Panc1 (cell line): ENCODE measurements at places on chromosomes 6 and 20.
A peak's percentile ranks its signal among the peaks of the same experiment; 100 is the strongest.

- no peak for DNase-seq
- no peaks in the 10 kb centered on the region for H3K36me3 ChIP-seq
- H3K27ac ChIP-seq: 0 out of 2 replicates have a peak overlapping the region, but pooled peaks have one; percentile 21
These were observed 78.0 kb upstream of the MRPS10 start for GRCh38 chr6:42295677-42296076.

DNA sequence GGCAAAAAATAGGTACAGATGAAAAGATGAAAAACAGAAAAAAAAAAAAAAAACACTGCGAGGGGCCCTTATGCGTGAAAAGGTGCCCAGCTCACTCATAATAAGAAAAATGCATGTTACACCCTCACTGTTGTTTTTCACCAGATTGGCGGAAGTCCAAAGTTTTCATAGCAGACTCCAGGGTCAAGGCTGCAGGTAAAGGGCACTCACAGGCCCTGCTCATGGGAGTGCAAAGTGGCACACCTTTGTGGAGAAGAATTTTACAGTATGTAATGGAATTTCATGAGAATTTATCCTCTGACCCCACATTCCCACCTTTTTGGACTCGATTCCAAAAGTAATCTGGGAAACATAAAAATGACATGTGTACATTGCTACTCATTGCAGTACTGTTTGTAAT, 108.2 kb downstream of the CDKAL1 start:
- no peak overlapping the region for H3K4me3 ChIP-seq
- no peak for DNase-seq
- no peaks in the 10 kb centered on the region for H3K27me3 ChIP-seq
- no peak overlapping the region for H3K27ac ChIP-seq

DNA sequence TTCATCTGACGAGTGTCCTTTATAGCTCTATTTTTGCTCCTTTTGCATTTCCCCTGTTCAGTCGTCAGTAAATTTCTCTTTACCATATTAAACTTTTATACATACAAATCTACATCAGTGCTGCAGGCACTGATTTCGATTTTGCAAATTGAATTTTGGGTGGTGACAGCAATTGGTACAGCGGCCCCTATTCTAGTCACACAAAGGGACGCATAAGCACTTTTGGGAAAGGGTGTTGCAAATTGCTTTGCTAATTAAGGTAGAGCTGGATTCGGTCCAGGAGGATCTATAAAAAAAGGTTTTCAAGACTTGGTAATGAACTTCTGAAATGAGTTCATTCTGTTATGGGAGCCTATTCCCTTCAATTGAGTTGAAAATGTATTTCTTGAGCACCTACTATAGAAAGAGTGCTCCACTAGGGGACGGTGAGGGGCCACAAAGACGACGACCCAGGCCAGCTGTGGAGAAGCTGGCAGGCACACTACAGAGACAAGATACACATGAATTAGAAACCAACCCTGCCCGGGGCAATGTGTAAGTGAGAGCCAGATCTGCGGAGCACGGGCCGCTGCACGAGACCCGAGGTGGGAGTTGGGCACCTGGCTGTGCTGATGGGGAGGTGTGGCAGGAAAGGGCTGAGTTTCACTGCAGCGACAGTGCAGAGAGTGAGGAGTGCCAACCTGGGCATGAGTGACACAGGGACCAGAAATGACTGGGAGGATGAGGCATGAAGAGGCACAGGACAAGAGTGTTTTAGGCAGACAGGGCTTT, 5.4 kb downstream of the UQCC2 start:
- no peak overlapping the region for H3K4me3 ChIP-seq
- H3K27ac ChIP-seq: no peak overlapping the region
- no peak for DNase-seq
- peaks cover 7% of the 10 kb centered on the region; the same call in 1 of the 2 replicates for H3K36me3 ChIP-seq
- peaks cover 8% of the 10 kb centered on the region for H3K4me1 ChIP-seq

GRCh38 chr6:14630016-14630415, 512.4 kb downstream of the CD83 start:
- H3K27me3 ChIP-seq: no peaks in the 10 kb centered on the region; the same call in 1 of the 2 replicates
- DNase-seq: no peak
- H3K4me1 ChIP-seq: no peaks in the 10 kb centered on the region
- H3K27ac ChIP-seq: no peak overlapping the region
- H3K4me3 ChIP-seq: no peak overlapping the region

DNA sequence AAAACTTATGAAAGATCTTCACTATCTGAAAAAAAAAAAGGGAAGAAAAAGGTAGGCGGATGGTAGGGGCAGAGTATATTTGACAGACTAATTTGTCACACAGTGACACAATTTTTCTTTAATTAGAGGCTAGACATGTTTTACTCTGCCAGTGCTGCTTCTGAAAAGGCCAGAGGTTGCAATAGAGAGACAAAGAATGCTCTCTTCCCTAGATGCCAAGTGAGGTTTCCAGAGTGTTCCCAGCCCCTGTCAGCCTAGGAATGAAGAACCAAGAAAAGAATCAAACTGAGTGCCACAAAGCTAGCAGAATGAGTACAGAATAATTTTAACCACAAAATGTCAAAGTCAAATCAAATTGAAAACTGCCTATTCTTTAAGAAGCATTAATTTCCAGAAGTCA, 13.0 kb downstream of the PNISR start:
- peaks cover 51% of the 10 kb centered on the region for H3K36me3 ChIP-seq
- no peak overlapping the region for H3K4me3 ChIP-seq
- peaks cover 3% of the 10 kb centered on the region; the same call in 1 of the 2 replicates for H3K4me1 ChIP-seq
- H3K27me3 ChIP-seq: no peaks in the 10 kb centered on the region

GRCh38 chr6:167571550-167571949, 246.7 kb downstream of the TTLL2 start:
- no peaks in the 10 kb centered on the region; the same call in 1 of the 2 replicates for H3K4me1 ChIP-seq
- no peaks in the 10 kb centered on the region for H3K27me3 ChIP-seq
- DNase-seq: no peak
- H3K4me3 ChIP-seq: no peak overlapping the region
- no peaks in the 10 kb centered on the region for H3K36me3 ChIP-seq

DNA sequence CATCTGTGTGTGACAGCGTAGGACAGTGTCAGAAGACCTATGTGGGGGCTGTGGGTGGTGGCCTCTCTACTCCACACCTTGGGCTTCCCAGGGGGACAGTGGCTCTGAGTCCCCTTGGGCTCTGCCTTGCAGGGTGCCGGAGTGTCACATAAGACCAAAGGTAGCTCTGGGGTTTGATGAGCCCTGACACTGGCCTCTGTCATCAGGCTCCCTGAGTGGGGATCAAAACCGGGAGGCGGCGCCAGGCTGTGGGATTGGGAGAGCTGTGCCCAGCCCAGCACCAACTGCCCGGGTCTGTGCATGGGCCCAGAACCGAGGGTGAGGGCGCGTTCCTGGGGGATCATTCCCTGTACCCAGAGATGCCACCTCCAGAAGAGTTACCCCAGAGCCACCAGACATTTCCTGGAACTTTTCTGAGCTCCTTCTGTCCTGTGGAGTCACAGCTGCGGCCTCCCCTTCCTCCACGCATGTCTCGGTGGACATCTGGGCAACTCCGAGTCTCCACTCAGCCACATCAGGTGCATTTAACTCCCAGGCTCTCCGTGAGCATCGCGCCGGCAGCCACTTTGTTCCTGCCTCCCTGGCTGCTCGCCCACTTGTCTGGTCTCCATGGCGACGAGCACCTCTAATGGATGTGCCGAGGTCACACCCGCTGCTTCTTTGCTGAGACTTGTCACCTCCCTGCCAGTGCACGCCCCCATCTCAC, 94.7 kb downstream of the TMEM242 start:
- H3K27me3 ChIP-seq: no peaks in the 10 kb centered on the region
- H3K27ac ChIP-seq: no peak overlapping the region
- H3K4me1 ChIP-seq: no peaks in the 10 kb centered on the region
- H3K4me3 ChIP-seq: no peak overlapping the region

- no peak overlapping the region for H3K4me3 ChIP-seq
- H3K27ac ChIP-seq: peak overlapping the region; percentile 11; the same call in 1 of the 2 replicates
- peaks cover 17% of the 10 kb centered on the region for H3K4me1 ChIP-seq
- peaks cover 7% of the 10 kb centered on the region; the same call in 1 of the 2 replicates for H3K36me3 ChIP-seq
- no peaks in the 10 kb centered on the region for H3K27me3 ChIP-seq
These were observed 11.0 kb downstream of the UQCC2 start for GRCh38 chr6:33700391-33701050.

DNA sequence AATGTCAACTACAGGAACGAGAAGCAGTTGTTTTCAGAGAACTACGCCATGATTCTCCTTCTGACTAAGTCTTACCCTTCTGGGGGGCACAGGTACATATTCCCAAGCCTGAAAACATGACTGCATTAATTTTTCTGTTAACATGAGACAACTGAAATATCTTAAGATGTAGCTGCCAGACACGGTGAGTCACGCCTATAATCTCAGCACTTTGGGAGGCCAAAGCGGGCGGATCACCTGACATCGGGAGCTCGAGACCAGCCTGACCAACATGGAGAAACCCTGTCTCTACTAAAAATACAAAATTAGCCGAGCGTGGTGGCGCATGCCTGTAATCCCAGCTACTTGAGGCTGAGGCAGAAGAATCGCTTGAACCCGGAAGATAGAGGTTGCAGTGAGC, 21.7 kb downstream of the TBC1D20 start:
- H3K4me3 ChIP-seq: no peak overlapping the region
- H3K4me1 ChIP-seq: peaks cover 3% of the 10 kb centered on the region; the same call in 1 of the 2 replicates
- no peak for DNase-seq
- H3K36me3 ChIP-seq: peaks cover 18% of the 10 kb centered on the region
- no peak overlapping the region for H3K27ac ChIP-seq

GRCh38 chr6:143958839-143959399, 49.1 kb downstream of the PLAGL1 start:
- no peaks in the 10 kb centered on the region for H3K36me3 ChIP-seq
- H3K4me3 ChIP-seq: no peak overlapping the region
- no peaks in the 10 kb centered on the region for H3K4me1 ChIP-seq
- no peak for DNase-seq

DNA sequence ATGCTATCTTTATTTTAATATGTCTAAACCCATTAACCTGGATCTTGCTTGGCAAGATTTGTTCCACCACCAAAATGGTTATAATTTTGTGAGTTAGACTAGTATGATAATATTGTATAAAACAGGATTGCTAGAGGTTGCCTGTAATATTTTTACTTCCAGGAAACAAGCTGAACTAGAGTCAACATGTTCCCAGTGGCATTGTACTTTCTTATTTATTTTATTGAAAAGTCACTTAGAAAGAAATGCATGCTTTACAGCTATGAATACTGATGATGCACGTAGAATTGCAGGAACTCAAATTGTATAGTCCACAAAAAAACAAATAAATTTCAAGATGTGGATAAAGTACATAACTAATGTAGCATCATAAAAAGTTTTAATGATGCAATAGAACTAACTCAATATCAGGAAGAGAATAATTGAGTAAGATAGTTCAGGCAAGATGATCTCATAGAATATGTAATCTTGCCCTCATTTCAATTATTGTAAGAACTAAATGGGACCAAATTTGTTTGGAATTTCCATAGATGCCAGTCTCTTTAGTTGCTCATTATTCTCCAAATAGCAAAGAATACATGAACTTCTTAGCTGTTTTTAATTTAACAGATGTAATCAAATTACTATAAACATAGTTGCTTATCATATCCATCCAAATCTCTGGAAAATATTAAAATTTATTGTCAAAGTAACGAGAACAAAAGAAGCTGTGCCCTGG, 451.8 kb downstream of the COL12A1 start:
- no peak overlapping the region for H3K27ac ChIP-seq
- no peaks in the 10 kb centered on the region for H3K36me3 ChIP-seq
- H3K27me3 ChIP-seq: no peaks in the 10 kb centered on the region
- H3K4me1 ChIP-seq: no peaks in the 10 kb centered on the region

DNA sequence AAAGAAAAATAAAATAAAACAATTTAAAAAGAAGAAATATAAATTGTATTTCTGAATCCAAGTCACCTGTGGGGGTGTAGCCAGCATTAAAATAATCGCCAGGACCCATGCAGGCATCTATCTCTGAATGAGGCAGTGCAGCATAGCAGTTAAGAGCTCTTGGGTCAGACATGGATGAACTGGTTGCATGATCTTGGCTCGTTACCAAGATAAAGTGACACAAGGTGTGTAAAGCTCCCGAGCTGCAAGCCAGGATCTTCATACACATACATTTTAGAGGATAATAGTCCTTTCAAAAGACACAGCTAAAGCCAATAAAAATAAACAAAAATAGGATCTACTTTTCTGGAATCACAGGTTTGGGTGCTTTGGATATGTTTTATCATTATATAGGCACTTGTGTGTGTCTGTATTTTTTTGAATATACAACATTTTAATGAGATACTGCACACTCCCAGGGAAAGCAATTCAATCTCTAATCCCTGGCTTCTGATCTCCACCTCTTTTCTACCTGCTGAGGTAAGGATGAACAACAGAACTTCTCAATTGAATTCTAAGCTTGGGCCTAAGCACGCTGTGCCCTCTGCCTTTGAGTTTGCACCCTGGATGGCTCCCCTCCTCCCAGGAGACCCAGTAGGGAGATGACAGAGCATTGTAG, 8.9 kb downstream of the TRIM10 start:
- peaks cover 14% of the 10 kb centered on the region for H3K27me3 ChIP-seq
- no peak overlapping the region for H3K4me3 ChIP-seq
- H3K36me3 ChIP-seq: no peaks in the 10 kb centered on the region
- no peaks in the 10 kb centered on the region for H3K4me1 ChIP-seq
- DNase-seq: no peak
- H3K27ac ChIP-seq: no peak overlapping the region

GRCh38 chr6:146739696-146740095, 140.9 kb downstream of the ADGB start:
- no peak overlapping the region for H3K27ac ChIP-seq
- no peak for DNase-seq
- H3K4me1 ChIP-seq: no peaks in the 10 kb centered on the region

GRCh38 chr6:30830438-30830837, 53.9 kb upstream of the DDR1 start:
- peaks cover 18% of the 10 kb centered on the region for H3K4me1 ChIP-seq
- no peaks in the 10 kb centered on the region for H3K36me3 ChIP-seq
- H3K4me3 ChIP-seq: no peak overlapping the region
- DNase-seq: no peak
